ENCODE measurements at places on chromosomes 16 and 17.

- no peak for DNase-seq
These were observed 196.0 kb downstream of the RAB11FIP4 start for GRCh38 chr17:31587462-31587861.

- no peak for DNase-seq
These were observed 154.0 kb upstream of the ELAC2 start for GRCh38 chr17:13171790-13172189.

GRCh38 chr17:9225305-9226101 lies 204.2 kb downstream of the NTN1 start:
- DNase-seq = no peak

GRCh38 chr16:24023621-24024020 lies 187.8 kb downstream of the PRKCB start:
- DNase-seq = no peak

DNA sequence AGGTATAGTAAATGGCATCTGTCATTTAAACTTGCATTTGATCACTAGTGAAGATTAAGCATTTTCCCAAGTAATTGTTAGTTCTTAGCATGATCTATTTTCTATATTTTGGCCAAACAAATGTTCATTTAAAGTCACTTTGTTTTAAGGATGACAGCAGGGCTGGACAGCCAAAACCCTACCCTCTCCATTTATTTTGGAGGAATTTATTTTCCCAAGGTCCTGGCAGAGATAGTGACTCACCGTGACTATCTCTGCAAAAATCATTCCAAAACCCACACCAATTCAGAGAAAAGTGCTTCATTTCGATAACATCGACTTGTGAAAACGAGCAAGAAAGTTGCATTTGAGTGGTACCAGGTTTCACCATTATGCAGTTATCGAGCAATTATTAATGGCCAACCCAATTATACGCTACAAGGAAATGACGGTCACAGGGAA lies 665 bp upstream of the AKAP1 start:
- DNase-seq = no peak

GRCh38 chr17:36657763-36658490 lies 56.5 kb downstream of the MRM1 start:
- DNase-seq = peak; percentile 59

- DNase-seq = no peak
These were observed 441.8 kb downstream of the HS3ST4 start for GRCh38 chr16:26133416-26134093.

DNA sequence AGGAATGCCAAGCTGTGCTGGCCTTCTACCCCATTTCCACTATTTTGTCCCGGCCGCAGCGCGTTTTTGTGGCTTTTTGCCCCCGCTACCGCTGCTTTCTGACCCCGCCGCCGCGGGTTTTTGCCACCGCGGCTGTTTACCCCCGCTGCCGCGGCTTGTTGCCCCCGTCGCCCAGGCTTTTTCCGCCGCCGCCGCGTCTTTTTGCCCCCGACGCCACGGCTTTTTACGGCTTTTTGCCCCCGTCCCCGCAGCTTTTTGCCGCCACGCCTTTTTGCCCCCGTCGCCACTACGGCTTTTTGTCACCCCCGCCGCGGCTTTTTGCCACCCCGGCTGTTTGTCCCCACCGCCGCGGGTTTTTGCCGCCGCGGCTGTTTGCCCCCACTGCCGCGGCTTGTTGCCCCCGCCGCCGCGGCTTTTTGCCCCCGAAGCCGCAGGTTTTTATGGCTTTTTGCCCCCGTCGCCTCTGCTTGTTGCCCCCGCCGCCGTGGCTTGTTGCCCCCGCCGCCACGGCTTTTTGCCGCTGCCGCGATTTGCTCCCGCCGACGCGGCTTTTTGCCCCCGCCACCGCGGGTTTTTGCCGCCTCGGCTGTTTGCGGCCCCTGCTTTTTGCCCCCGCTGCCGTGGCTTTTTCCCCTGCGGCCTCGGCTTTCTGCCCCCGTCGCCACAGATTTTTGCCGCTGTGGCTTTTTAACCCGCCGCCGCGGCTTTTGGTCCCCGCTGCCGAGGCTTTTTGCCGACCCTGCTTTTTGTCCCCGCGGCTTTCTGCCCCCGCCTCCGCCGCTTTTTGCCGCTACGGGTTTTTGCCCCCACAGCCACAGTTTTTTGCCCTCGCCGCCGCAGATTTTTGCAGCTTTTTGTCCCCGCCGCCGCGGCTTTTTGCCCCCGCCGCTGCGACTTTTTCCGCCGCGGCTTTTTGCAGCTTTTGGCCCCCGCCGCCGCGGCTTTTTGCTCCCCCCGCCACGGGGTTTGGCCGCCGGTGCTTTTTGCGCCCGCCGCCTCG lies 520.4 kb upstream of the WSB1 start:
- DNase-seq = no peak

DNA sequence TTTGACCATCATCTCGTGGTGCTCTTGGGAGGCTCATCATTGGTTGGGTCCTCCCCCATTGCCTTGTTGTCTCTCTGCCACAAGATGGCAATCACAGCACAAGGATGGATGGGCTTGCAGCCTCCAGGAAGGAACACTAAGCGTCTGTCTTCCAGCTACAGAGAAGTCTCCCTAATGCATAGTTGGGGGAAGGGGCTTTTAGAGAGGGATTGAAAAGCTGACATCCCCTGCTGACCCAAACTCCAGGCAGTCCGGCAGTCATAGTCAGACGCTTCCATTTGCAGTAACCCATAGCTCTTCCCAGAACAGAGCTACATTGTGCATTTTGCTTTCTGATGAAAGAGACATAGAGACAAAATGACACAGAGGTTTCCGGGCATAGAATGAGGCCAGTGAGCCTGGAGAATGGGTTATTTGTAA lies 111.4 kb downstream of the UTP18 start:
- peak; percentile 42 for DNase-seq

DNA sequence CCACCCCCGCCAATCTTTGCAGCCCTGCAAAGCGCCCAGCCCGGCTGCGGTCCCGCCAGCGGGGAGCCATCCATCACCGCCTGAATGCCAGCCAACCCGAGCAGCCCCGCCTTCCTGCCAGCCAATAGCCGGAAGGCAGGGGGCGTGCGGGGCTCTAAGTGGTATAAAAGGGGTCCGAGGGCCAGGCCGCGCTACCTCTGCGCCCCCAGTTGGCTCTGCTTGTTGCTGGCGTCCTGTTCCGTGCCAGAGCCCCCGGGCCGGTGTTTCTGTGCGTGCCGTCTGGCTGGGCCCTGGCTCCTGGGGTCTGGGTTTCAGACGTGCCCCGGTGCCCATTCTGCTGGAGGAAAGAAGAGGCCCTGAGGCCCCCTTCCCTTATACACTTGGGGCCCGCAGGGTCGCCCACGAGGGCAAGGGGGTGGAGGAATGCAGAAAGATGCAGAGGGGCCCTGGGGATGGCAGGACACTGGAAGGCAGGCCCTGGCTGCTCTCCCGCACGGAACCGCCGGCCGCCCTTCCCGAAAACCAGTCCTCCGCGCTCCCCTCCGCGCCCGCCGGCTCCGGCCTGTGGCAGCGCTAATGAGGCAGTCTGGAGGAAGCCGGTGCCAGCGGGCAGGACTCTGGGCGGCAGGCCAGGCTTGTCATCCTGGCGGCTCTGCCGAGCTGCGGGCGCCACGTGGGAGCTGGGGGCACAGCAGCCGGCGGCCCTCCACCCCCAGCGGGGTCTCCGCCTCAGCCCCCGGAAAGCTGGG lies 14.0 kb downstream of the COPZ2 start:
- DNase-seq = peak; percentile 94

DNA sequence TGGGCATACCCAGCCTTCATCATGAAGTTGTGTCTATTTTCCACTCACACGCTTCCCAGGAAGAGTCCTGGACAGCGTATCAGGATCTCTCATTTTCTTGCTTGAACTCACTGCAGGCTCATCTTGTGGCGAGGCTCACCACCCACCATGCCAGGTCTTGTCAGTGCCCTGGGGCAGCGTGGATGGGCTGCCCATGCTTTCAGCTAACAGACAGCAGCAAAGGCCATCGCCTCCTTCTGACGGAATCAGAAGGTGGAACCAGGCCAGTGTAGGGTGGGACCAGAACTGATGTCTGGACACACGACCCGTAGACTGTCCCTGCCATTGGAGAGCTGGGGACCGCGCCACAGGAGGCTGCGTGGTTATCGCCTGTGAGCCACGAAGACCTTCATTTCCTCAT lies 169.4 kb downstream of the FOXL1 start:
- no peak for DNase-seq

DNA sequence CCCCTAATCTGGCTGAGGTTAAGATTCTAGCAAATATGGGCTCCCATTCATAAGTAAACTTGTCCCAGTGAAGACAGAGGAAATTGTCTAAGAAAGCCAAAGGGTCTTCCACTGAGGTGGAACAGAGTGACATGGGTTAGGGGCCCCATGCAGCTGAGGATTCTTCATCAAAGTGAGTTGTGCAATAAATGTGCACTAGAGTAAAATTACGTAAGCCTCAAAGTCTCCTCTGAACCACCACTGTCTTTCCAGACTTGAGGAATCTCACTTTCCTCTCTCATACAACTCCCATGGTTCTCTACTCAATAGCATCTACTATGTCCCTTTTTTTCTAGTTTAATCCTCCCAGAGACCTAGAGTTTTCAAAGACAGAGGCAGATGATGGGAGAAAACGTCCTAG lies 132.4 kb downstream of the CA10 start:
- no peak for DNase-seq

DNA sequence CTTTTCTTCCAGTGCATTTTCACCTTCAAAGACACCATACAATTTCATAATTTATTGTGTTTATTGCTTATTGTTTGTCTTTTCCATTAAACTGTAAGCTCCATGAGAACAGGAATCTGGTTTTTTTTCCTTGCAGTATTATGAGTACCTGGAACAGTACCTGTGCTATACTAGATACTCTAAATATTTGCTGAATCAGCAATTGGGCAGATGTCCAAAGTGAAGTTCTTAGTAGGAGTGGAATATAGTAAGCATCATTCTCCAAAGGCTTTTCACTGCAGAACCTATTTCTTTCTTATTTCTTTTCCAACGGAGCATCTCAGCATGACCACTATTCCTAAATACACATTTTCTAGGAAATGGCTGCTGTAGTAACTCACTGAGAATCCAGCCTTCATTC lies 269.0 kb upstream of the CCL2 start:
- no peak for DNase-seq

- no peak for DNase-seq
These were observed 9.3 kb upstream of the CYB561 start for GRCh38 chr17:63455417-63455816.

GRCh38 chr16:22397931-22398330 lies 23.5 kb upstream of the CDR2 start:
- DNase-seq = no peak

GRCh38 chr17:58277107-58277801 lies 3.5 kb downstream of the MPO start:
- DNase-seq = peak; percentile 11

GRCh38 chr16:84545114-84545737 lies 40.8 kb upstream of the MEAK7 start:
- DNase-seq = no peak

DNA sequence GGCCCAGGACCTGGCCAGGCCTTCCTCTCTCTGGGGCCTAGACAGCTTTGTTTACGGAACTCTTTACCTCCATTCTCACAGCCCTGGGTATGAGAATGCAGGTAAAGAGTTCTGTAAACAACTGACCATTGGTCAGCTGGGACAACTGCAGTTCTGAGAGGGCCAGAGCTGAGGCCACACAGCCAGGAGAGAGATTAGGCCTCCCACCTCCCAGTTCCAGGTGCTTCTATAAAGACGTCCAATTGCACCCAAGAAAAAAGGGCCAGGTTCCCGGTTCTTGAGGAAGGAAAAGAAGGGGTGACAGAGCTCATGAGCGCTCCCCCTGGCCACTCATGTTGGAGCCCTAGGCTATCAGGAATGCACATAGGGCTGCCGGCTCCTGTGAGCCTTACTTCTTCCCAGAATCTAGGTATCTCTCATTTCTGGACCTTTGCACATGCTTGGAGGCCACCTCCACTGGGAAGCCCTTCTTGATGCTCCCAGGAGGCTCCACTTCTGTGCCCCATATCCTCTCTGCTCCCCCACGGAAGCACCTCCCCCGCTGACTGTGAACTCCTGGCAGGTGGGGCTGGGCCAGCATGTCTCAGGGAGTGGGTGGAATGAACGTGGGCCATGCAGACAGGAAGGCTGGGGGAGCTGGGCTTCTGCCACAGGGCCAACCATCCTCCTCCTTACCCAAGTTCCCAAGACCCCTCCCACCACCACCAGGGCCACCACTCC lies 13.1 kb downstream of the CNGB1 start:
- no peak for DNase-seq

GRCh38 chr17:45342871-45343526 lies 26.2 kb upstream of the MAP3K14 start:
- no peak for DNase-seq

DNA sequence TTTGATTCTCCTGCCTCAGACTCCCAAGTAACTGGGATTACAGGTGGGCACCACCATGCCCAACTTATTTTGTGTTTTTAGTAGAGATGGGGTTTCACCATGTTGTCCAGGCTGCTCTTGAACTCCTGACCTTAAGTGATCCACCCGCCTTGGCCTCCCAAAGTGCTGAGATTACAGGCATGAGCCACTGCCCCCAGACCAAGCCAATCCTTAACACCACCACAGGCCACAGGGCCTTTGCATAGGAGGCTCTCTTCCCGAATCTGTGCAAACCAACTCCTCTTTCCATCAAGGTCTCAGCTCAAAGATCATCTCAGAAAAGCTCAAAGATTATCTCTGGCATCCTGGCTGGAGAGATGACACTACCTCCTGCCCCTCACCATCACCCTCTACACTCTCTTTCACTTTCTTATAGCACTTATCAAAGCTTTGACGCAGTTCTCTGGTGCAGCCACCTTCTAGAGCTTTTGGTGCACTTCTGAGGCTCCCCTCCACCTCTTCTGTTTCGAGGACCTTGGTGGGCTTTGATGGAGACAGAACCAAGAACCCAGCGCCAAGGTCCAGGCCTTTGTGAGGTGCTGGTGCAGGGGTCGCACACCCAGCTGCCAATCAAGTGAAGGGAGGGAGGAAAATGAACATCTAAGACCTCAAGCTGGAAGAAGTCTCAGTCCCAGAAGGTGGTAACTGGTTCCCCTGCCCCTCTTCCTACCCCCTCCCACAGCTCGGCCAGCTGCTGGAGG lies 23.2 kb upstream of the PHB1 start:
- no peak for DNase-seq

DNA sequence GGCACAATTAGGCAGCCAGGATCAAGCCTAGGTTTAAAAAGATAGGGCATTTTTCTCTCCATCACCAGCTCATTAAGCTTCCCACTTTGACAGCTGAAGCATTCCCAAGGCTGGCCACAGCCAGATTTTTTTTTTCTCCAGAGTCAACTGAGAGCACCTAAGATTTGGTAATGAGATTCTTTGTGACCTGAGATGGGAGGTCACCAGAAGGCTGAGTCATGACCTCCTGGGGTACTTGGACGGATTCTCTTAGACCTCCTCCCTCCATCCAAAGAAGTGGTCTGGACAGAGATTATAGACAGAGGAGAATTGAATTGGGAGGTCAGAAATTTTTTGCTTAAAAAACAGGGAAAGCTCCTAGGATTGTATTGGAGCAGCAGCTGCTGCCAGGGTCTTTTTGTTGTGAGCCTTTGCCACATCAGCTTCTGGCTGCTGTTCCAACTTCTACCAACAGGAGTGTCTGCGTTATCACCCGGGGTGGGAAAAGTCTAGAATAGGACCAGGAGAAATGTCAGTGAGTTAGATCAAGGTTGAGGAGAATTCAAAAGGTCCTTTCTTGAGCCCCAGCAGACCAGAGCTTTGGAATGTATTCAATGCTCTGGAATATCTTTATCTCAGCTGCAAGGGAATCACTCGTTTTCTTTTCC lies 221.2 kb upstream of the N4BP1 start:
- peak; percentile 19 for DNase-seq
